ENCODE measurements at places on chromosomes 4 and X.

GRCh38 chrX:115372152-115372551 lies 82.6 kb downstream of the LUZP4 start:
- peak; percentile 45 for DNase-seq

DNA sequence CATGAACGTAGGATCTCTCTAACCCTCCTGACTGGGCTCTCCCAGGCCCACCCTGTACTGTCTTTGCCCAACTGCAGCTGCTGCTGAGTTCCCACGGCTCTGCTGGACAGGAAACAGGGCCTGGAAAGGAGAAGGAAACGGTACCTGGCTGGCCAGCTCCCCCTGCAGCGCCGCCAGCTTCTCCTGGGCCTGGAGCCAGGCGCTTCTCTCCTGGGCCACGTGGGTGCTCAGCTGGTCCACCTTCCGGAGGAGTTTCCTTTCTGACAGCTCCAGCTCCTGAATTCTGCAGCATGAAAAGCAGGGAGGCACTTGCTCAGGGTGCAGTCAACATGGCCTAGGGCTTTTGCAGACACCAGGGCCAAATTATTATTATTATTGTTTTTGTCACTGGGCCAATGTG lies 6.5 kb downstream of the C4orf50 start:
- DNase-seq = no peak

DNA sequence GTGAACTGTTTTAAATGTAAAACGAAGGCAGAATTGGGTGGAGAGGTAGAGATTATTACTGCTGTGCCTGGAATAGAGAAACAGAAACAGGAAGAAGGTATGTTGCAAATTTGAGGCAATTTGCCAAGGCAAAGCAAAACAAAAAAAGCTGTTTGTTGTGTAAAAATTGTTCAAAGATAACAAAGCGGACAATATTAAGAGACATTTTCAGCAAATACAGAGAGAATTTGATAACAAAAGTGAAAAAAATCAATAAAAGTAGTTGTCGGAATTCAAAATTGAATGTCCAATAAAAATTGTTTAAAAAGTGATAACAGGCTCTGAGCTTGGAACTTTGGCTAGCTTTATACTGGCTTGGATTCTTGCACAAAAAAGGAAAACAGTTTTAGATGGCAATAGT lies 14.4 kb upstream of the SMS start:
- DNase-seq = no peak

GRCh38 chr4:20754036-20754435 lies 53.8 kb downstream of the PACRGL start:
- DNase-seq = no peak

DNA sequence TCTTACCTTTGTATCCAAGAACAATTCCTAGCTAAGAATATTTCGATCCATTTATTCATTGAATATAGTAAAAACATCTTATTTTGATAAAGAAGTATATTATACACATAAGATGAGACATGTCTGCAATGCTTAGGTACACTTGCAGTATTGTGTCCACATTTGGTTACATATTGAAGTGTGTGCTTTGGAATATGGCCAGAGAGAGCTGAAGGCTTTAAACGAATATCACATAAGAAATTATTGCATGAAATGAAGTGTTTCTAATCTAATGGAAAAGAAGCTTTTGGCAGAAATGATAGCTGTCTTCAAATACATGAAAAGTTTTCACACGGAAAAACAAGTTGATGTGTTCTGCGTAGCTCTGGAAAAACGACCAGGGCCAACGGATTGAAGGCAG lies 516.1 kb upstream of the ZFP42 start:
- DNase-seq = no peak

DNA sequence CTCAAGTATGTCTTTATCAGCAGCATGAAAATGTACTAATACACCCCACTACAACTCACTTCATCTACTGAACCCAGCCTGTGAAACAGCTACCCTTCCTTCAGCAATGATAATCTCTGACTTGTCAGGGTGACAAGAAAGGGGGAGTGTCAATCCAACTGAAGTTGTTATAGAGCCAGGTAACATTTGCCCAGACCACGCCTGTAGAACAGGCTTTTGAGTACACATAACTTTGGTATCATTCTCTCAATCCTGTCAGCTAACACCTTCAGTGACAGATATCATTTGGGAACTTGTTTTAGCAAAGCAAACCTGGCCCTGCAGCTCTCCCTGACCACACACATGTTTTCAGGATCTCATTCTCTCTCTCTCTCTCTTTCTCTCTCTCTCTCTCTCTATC lies 592.2 kb downstream of the SMARCA1 start:
- no peak for DNase-seq

GRCh38 chrX:71976753-71977152 lies 66.1 kb downstream of the NHSL2 start:
- no peak for DNase-seq

- DNase-seq = peak; percentile 17
These were observed 164.4 kb downstream of the FBXO8 start for GRCh38 chr4:174119051-174119450.

GRCh38 chrX:106894392-106894909 lies 8.7 kb downstream of the RIPPLY1 start:
- DNase-seq = peak; percentile 40

GRCh38 chrX:43106009-43106408 lies 328.0 kb upstream of the PPP1R2C start:
- no peak for DNase-seq

DNA sequence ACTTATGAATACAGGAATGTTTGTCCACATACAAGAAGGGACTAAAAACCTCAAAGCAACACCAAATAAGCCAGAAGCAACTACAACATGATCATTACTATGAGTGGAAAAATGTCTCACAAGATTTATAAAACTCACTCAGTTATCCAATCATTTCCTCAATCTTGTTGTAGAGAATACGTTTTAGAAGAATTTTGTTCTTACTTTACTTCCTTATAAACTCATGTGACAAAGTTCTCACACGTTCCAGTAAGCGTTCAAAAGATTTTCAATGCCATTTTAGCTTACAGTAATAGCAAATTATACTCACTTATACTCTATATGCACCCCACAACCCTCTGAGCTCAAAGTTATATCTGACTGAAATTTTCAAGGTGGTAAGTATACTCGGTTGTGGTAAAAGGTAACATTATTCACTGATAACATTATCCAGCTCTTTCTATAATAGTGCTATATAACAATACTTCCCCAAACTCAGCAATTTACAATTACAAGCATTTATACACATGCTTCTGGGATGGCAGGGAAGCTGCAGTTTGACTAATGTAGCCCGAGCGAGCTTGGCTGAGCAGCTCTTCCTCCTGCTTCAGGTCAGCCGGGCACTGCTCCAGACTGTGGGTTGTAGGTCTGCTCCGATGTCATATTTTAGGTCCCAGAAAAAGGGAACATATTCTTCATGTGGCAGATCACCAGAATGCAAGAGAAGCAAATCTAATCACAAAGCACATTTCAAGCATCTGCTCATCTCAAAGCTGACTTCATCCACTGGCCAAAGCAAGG lies 226.3 kb downstream of the RCHY1 start:
- no peak for DNase-seq

DNA sequence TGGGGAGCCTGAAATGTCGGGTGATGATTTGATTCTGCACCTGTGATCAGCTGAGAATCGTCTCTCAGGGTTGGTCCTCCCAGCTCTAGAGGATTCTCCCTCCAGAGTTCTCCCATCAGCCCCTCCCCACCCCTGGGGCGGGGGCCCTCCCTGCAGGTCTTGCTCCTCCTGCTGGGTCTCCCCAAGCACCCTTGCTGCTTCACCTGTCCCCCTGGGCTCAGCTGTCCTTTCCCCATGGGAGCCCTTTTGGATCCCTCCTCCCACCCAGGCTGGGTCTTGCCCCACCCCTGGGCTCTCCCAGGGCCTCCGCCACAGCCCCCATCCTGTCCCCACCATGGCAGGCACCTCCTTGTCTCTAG lies 22.2 kb downstream of the PSAPL1 start:
- DNase-seq = no peak

DNA sequence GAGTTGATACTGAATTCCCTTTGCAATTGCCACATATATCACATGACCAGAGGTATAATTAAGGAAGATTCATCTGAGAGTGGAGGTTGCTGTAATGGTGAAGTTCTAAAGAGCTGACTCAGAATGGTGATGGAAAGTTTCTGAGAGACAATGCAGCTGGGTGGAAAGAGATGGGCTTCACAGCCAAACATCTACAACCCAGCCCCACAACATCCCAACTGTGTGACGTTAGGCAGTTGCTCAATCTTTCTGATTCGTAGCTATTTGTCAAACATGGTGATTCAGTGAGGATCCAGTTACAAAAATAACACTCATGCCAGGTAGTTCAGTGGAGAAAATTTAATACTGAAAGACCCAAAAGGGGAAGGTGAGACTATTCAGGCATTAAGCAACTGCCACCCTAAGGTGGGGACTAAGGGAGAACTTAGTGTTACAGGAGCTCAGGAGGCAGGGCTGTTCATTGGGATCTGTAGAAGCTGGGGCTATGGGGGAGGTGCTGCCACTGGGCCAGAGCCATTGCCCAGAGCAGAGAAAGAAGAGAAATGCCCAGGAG lies 6.9 kb upstream of the AFF1 start:
- no peak for DNase-seq

DNA sequence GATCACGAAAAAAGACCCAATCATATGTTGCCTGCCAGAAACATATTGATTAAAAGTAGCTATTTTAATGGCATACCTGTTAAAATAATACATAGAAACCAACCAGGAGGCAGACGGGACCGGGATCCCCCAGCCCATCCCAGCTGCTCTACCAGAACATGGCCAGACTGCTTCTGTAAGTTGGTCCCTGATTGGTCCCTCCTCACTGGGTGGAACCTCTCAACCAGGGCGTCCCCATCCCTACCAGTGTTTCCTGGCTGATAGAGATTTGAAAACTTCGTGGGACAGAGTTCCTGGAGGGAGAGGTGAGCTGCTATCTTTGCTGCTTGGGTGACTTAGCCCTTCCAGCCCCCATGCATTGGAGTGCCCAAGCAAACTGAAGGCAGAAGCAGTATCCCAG lies 256.2 kb downstream of the TRAM1L1 start:
- no peak for DNase-seq

GRCh38 chr4:163540977-163541376 lies 46.5 kb downstream of the TMA16 start:
- DNase-seq = peak; percentile 20

GRCh38 chr4:181105487-181105886 lies 1137.7 kb upstream of the TENM3 start:
- no peak for DNase-seq

- no peak for DNase-seq
These were observed 52.3 kb upstream of the TMEM131L start for GRCh38 chr4:153413842-153414241.

- no peak for DNase-seq
These were observed 19.5 kb downstream of the MID1IP1 start for GRCh38 chrX:38820751-38821150.

- no peak for DNase-seq
These were observed 537.8 kb upstream of the BOD1L1 start for GRCh38 chr4:14165222-14165920.

- no peak for DNase-seq
These were observed 23.9 kb downstream of the STIM2 start for GRCh38 chr4:26884486-26884988.
